ENCODE measurements at places on chromosomes 6 and 20.

GRCh38 chr6:11368264-11368663 lies 135.8 kb upstream of the NEDD9 start:
- DNase-seq, result no peak

- DNase-seq, result no peak
Observed at GRCh38 chr6:39251406-39251805, 22.1 kb upstream of the KCNK5 start.

DNA sequence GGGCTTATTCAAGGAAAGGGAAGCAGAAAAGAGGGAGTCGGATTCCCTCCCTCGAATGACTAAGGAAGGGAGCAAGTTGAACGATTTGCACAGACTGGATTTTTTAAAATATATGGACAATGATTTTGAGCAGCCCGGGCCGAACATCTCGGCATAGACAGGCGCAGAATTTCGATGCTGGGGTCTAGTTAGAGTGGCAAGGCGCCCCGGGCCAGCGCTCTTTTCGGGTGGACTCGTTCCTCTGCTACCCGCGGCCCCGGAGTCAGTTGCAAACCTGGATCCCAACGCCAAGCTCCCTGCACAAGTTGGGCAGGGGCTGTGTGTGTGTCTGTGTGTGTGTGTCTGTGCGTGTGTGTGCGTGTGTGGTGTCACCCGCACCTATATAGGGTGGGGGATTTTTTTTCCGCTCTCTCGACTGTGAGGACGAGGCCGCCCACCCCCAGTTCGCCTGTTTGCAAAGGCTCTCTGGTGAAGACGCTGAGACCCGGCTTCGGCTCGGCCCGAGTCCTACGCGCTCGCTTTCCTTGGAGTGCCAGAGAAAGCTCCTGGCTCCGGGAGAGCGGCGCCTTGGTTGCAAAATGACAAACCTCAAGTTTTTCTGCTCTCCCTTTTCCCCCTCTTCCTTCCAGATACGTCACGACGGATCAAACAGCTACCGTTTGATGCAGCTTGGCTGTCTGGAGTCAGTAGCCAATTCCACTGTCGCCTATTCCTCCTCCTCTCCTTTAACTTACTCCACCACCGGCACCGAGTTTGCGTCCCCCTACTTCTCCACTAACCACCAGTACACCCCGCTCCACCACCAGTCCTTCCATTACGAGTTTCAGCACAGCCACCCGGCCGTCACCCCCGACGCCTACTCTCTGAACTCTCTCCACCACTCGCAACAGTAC lies 1.4 kb downstream of the TFAP2D start:
- no peak for DNase-seq

GRCh38 chr6:71187141-71187540 lies 101.5 kb upstream of the OGFRL1 start:
- DNase-seq, result no peak
